Cardiac septum (tissue), 1 donor: ENCODE measurements at places on chromosomes 13 and 19. TPM values are rescaled to one million over a fixed set of nuclear protein-coding genes. Genes with fewer than 3 reads are reported as not detected.

DNA sequence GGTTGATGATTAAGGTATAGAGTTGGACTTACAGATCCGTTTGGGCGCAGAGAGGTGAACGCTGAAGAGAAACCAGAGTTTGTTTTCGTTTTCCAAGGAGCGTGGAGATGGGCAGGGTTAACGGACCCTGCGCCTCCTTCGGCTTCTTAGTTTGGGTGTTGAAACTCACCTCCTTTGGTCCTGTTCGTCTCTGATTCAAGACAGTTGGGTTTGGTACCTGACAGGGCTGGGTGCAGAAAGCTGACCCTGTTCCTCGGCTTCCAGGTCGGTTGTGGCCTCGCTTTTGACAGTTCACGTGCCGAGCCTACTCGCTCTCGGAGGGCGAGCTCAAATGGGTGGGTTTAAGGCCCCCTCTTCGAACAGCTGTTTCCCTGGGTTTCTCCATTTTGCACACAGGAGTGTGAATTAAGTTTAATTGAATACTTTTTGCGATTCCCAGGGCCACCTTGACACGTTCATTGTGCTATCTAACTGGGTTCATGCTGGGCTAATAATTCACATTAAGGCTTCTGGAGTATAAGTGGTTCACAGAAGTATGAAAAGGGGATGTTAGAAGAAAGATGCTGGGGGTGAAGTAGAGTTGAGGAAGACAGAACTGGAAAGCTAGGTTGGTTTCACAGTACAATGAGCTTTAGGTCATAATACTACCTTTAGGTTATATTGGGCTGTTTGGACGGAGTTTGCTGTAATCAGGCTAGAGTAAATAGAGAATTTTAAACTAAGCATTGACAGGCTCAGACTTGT lies 638 bp downstream of the USPL1 start:
- no peak for DNase-seq

- DNase-seq, result no peak
These were observed 19.9 kb downstream of the ZNF574 start for GRCh38 chr19:42095814-42096230.

Gene ZNF20
- total RNA-seq, result 1.6 TPM

GRCh38 chr13:39448834-39449233 lies 154.2 kb downstream of the LHFPL6 start:
- no peak for DNase-seq

Gene TMEM91
- total RNA-seq, result 2.9 TPM

DNA sequence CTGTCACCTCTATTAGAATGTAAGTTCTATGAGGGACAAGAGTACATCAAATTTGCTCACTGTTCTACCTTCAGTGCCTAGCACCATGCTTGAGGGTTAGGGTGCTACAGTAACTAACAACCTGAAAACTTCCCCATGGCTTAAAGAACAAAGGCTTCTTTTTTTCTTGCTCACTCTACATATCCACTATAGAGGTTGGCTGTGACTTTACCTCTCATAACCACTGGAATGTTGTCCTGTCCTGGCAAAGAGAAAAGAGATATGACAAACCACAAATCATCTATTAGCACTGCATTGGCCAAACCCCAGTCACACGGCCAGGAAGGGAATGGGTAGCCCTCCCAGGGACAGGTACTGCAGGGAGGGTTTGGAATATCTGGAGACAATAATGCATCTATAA lies 23.2 kb upstream of the ACOD1 start:
- DNase-seq, result no peak
